ENCODE measurements at places on chromosomes 2 and 18.

DNA sequence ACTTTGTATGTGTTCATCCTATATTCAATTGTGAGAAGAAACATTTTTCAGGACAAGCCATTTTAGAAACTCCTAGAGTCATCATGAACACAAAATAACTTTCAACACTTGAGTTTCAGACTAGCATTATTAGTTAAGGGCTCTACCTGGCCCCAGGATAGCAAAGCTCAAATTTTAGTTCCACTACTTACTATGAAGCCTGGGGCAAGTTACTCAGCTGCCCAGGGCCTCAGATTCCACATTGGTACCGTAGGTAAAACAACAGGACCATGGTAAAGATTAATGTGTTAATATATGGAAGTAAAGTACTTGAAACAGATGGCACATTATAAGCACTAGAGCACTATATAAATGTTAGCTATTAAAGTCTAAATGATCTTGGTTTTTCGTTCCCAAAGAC is 19.4 kb downstream of the MPPE1 start:
- no peak for DNase-seq

DNA sequence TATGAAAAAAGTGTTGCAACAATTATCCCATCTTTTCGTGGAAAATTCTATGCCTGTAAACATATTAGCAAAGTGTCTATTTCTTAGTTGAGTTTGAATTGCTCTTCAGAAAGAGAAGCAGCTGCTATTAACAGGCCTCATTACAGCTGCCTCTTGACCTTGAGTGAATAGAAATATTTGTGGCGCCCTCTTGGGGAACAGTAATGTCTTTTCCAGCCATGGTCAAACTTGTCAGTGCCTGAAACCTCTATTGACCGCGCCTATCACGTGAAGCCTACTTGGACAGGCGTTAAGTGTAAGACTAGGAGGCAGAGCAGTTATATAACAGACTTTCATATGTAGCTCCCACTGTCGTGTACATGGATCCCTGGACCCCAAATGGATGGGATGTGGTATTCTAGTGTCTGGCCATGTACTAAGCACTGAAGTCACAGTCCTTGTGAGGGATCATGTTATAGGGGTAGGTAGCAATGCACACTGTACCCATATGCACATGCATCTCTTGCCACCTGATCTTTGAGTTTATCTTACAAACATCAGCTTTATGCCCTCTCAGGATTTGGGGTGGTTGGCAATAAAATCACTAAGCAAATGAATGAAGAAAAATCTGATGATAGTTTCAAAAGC is 245.0 kb downstream of the PTGR3 start:
- no peak for DNase-seq

GRCh38 chr18:35581898-35582641 is 530 bp downstream of the GALNT1 start:
- DNase-seq = peak; percentile 31

GRCh38 chr18:30280861-30281470 is 761.6 kb downstream of the DSC3 start:
- DNase-seq = no peak

DNA sequence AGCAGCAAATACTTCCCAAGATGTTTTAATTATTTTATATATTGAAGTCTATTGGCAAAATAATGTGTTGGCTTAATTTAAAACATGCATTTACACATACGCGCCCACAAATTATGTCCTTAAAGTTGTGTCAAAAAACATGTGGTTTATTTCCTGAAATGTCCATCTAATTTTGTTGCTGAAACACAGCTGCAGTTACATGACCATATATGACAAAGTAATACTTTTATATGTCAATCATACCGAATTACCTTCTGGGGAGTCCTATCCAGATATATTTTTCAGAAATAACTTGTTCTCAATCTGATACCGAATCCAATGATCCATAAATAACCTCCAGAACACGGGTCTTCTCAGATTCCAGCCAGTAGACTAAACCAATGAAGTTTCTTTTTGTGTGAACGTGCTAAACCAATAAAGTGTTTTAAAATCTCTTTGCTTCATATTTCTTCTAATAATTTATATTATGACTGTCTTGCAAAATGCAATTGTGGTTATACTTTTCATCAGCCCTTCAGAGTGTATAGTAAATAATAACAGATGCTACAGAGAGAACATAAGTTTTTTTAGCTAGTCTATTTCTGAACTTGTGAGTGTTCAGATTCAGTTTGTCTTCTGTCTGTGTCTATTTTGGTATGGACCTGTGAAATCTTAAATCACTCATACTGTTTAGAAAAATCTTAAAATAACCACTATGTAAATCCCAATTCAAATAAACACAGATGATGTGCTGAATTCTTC is 2.4 kb downstream of the SCG2 start:
- DNase-seq = no peak

DNA sequence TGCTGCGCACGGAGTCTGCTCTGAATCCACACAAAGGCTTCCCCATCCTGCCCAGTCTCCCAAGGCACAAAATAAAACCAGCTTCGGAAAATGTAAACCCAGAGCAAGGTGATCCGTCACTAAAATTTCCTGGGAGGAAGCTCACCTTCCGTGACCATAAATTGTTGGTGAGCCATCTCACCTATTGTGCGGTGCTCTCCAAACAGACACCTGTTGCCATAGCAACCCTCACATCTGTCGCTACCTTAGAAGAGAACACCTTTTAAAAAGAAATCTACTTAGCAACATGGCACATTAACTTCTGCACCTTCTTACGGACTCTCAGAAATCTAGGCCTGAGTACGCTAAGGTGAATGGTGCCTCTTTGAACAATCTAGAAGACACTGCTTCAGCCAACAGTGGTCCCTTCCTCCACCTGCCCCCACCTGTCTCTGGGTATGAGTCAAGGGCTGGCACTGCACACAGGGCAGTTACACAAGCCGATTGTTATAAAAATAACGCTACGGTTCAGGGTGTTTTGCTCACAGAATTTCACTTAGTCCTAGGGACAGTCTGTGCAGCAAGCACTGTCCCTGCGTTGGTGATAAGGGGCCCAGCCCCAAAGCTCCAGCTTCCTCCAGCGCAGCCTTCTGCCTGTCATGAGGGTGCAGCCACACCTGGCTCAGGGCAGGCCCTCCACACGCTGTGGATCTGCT is 114.9 kb upstream of the ID2 start:
- DNase-seq = no peak

DNA sequence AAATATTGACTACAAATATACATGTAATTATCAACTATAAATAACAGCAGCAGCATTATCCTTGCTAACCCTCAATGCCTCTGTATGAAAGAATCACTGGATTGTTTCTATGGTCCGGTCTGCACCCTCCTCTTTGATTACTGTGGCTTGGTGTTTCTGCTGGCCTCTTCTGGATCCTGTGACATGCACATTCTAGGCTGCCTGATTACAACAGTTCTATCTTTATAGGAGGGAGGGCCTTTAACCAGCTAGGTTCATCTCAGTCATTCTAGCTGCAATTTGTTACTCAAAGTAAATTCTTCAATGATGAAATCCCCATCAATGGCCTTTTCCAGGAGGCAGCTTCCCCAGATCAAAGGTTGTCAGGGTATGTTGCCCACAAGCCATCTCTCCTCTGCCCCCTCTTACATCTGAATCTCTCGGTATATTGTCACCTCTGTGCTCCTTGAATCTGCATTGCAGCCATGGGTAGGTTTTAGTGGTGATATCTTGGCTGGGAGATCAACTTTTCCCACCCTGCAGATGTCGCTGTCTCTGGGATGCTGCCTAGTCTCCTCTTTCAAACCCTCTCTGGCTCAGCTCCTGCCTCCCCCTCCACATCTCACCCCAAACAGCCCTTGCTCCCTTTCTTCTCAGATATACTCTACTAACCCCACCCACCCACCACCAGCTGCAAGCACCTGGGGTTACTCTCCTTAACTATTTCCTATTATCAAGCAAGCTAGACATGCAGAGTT is 106.2 kb upstream of the BZW1 start:
- DNase-seq = no peak

DNA sequence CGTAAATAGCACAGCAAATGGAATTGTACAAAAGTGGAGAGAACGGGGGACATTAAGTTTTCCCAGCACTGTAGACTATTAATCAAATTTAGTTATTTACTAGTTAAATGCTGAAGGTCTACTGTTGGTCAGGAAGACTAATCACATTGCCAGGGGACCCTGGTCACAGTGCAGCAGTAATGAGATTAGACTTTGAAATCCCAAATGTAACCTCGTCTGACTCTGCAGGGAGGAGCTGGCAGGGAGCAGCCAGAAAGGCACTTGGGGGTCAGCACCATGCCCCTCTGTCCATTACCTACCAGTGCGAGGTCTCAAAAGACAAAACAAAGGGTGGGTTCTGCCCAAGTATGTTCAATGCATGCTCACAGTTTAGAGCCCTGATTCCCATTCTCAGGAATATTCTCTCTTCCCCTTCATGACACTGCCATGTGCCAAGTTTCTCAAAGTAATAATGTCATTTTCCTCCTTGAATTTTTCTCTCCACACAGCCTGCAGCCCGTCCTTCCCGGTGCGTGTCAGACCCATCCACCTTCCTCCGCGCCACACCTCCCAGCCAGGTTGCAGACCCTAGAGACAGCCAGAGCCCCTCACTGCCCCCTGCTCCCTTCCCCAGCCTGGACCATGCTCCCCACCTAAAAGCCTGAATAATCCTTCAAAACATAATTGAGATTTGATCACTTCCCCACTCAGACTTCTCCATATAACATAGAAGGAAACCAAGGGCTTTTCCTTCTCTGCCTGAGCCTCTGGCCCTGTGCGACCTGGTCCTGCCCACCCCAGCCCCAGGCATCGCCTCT is 52.5 kb downstream of the TMEM18 start:
- DNase-seq = no peak

- DNase-seq = no peak
These were observed 150.4 kb downstream of the MTX2 start for GRCh38 chr2:176419591-176420071.

DNA sequence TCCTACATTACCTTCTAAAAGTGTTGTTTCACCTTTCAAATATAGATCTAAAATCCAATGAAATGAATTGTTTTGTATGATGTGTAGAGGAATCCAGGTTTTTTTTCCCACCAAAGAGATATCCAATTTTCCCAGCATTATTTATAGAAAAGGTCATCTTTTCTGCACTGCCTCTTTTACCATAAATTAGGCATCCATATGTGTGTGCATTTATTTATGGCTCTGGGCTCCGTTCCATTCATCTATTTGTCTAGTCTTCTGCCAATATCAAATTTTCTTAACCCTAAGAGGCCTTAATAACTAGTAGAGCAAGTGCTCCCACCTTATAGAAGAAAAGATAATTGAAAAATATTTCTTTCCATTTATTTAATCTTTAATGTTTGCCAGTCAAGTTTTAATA is 88.3 kb downstream of the ATAD2B start:
- no peak for DNase-seq

GRCh38 chr2:162123806-162124758 is 28.0 kb downstream of the GCG start:
- no peak for DNase-seq

DNA sequence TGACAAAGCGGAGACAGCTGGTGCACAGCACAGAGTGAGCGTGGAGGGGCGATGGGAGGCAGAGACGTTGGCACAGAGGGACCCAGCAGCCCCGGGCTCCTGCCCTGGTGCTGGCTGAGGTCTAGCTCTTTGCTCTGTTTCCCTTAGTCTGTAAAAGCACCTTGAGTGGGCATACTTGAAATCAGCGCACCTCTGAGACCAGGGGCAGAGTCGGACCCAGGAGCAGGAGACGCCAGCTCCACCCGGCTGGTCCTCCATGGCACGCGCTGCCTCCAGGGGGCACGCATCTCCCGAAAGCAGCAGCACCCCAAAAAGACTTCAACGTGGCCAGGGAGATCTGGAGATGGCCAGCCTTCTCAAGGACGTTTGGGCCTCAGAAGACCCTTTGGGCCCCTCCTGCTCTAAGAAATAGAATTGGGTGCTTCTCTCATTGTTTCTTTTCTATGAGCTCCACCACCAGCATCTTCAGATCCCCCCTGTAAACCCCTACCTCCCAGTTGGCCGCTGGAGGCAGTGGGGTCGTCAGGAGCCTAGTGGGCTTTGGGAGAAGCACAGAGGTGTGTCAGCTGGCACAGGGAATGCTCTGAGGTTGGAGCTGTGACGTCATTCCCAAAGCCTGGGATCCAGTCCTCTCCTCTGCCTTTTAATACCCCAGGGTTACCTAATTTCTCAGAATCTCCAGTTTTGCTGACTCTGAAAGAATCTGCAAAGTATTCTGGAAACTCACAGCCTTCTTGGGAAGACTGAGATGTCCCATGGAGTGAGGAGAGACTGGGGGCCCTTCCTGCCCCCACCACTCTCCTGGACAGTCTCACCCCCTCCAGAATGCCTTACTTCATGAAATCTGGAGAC is 58.9 kb downstream of the CIB4 start:
- DNase-seq = no peak

DNA sequence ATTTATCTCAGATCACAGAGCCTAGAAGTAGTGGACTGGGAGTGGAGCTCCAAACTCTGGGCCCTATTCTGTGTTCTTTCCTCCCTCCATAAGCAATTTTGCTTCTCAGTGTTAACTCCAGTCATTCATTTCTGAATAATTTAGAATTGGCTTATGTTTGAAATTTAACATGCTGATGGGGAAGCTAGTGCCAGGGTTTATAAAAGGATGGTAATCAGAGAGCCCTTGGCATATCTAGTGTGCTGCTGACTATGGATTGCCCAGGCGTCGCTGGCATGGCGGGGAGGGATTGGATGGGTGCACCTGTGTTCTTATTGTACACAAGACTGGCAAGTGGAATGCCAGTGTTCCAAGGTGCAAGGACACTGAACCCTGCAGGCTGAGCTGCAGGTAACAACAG is 177.1 kb downstream of the ACOXL start:
- DNase-seq = no peak

GRCh38 chr18:21063011-21063410 is 48.6 kb downstream of the ROCK1 start:
- DNase-seq = no peak

GRCh38 chr2:96116879-96117533 is 635 bp upstream of the ADRA2B start:
- DNase-seq = peak; percentile 76

- DNase-seq = no peak
These were observed 350.6 kb downstream of the RND3 start for GRCh38 chr2:150136893-150137292.

- DNase-seq = peak; percentile 94
These were observed 3.7 kb downstream of the GPR17 start for GRCh38 chr2:127649684-127650040.

- no peak for DNase-seq
These were observed 62.5 kb upstream of the HPCAL1 start for GRCh38 chr2:10240161-10240681.

DNA sequence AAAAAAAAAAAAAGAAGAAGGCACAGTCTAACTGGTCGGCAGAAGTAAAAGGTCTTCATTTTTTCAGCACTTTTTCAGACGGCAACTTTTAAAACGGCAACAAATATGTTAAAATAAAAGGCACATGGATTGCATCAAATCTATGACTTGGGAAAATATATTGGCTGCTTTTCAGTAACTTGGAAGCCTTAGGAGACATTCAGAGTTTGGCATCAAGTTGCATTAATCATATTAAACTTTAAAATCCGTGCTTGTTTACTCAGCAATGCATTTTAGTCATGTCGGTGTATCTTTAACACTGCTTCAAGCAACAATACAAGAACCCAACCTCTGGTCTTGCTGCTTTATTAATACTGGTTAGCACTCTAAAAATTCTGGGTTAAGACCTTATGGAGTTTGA is 111.1 kb downstream of the MEP1B start:
- no peak for DNase-seq

GRCh38 chr2:172586245-172586891 is 30.5 kb downstream of the PDK1 start:
- no peak for DNase-seq

Measured in activated naive CD8-positive, alpha-beta T cell treated with anti-CD3 and anti-CD28 coated beads, Interleukin-2, amount 50 U/mL, for 24 hours (primary cell).